ENCODE measurements at places on chromosomes 4 and X.

DNA sequence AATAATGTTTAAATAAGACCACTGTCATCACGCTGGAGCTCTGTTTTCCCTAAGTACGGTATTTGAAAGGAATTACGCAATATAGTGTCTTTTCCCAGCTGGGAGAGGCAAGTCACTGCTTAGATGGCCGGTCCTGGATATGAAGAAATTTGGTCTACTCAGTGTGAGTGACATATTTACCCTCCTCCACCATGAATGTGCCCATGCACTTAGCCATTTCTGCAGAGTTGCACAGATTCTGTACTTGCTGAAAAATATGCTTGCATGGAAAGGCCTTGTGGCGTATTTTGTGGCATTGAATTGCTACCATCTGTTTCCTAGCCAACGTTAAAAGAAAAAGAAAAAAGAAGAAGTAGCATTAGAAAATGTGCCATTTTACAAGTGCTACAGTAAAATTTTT is 73.1 kb downstream of the ADGRL3 start:
- DNase-seq, result no peak

DNA sequence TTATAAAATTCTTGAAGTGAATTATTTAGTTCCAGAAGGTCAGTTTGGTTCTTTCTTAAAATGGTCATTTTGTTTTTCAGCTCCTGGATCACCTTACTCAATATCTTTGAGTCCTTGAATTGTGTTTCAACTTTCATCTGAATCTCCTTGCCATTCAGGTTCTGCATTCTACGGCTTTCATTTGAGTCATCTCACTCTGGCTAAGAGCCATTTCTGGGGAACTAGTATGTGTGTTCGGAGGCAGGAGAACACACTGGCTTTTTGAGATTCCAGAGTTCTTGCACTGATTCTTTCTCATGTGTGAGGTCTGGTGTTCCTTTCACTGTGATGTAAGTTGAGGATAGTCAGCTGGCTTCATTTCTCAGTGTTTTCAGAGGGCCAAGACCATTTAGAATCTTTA is 708.4 kb upstream of the FRG1 start:
- DNase-seq, result no peak

DNA sequence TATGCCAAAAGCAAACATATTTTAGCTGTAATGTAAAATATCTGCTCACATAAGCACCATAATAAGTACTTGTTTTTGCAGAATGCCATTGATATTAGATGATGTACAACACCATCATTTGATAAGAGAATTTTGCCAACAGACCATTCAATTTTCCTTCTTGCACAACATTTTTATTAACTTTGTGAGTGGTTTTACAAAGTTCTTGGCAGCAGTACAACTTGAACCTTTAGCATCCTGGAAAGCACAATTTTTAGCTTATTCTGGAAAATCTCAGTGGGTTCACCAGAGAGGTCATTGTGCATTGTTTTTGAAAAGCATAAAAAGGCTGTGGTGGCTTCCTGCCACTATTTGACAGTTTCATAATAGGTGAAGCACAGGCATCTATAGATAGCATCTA is 26.4 kb upstream of the REPS2 start:
- DNase-seq, result no peak

DNA sequence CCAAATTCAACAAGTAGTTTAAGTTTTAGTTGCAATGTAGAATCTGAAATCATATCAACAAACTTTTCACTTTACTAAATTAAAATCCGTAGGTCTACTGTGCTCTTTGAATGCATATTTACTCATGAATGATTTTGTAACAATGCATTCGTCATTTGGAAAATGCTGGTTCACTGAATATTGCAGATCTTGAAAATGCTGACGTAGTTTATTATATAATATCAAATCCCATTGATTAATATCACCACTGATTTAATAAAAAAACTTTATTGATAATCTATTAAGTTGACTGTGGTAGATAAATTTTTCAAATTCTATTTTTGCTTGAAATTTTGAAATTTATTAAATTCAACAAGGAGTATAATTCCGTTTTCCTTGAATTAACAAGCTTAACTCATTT is 540.0 kb downstream of the GRID2 start:
- no peak for DNase-seq

DNA sequence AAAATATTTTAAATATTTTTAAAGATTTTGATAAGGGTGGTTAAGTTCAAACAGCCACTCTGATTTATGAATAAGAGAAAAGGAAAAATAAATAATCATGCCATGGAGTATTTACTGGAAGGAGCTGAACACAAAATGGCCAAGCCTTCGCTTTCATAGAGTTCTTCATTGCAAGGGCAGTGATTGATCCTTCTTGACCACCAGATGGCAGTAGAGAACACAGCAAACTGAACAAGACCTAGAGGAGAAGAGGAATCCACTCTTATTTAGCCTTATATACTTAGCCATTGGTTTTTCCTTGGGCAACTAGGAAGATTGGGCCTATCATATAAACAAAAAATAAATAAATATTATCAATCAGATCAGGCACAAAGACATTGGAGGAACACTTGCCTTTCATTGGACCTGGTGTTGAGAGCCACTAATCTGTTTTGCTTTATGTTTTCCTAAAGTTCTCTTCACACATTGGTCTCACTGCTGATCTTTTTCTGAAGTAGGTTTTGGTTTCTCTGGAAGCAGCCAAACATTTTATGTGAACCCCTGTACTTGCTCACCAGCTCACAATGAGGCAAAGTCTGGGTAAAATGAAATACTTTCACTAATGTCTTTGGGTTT is 58.1 kb upstream of the PARM1 start:
- DNase-seq, result peak; percentile 59

GRCh38 chr4:145066063-145066501 is 31.9 kb downstream of the ANAPC10 start:
- DNase-seq, result no peak

GRCh38 chr4:2059726-2060602 is 837 bp downstream of the NAT8L start:
- no peak for DNase-seq

GRCh38 chr4:161336016-161336530 is 827.7 kb downstream of the FSTL5 start:
- DNase-seq, result no peak

DNA sequence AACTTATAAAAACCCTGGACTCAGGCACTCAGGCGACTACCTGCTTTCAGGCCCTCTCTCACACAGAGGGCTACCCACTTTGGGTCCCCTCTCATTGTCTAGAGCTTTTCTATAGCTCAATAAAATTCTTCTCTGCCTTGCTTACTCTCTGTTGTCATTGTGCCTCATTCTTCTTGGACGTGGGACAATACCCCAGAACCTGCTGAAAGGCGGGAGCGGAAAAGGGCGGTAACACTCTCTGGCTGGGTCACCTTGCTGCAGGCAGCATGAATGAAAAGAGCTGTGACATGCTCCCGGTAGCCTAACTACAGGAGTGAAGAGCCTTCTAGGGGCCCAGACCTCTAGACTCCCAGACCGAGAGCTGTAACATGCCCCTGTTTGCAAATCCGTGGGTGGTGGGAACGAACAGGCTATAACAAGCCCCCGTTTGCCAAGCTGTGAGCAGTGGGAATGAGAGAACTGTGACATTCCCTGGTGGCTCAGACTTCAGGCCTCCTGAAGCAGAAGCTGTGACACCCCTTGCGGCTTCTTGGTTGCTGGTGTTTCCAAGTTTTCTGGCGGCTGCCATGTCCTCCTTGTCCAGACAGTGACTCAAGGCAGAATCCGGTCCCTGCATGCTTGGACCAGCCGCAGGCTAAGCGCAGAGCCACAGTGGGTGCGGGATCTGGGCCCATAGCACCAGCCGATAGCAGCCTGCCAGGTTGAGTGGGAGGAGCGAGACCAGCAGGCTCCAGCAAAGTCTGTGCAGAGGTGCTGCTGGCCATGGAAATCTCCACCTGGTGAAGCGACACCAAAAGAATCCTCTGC is 684.6 kb downstream of the ARAP2 start:
- no peak for DNase-seq

GRCh38 chr4:16045687-16046086 is 38.1 kb downstream of the PROM1 start:
- no peak for DNase-seq

GRCh38 chr4:77172336-77172735 is 15.3 kb downstream of the CCNG2 start:
- no peak for DNase-seq

GRCh38 chr4:26124753-26125321 is 196.0 kb upstream of the RBPJ start:
- no peak for DNase-seq

DNA sequence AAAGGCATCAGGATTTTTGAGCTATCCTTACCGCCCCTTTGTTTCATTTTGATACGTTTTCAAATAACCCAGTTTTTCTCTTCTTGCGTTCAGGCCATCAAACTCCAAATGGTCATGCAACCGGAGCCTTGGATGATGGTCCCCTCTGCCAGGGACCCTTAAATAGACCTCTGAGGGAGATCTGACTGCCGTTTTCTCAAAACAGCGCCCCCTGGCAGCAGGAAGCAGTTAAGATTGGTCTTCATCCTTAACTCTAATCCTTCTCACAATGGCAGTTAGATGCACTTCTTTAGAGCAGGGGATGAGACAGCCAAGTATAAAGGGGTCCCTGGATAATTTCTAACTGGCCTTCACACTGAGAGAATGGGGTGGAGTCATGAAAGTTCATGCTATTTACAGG is 525.0 kb upstream of the SPANXN1 start:
- no peak for DNase-seq

- no peak for DNase-seq
Observed at GRCh38 chr4:186755550-186756519, 32.2 kb upstream of the FAT1 start.

DNA sequence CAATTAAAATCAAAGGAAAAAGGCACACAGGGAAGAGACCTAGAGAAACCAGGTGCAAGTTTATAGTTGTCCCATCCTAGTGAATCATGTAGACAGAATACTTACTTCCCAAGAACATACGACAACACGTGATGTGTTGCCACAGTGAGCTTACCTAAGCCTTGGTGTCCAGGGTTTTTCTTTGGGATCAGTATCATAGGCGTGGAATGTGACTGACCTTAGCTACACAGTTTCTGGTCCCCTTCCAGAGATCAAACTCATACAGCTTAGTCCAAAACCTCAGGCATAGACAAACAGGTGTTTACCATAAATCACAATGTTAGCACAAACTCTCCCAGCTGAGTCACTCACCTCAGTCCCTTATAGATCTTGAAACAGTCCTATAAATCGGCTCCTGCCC is 17.7 kb downstream of the SLC25A31 start:
- no peak for DNase-seq

DNA sequence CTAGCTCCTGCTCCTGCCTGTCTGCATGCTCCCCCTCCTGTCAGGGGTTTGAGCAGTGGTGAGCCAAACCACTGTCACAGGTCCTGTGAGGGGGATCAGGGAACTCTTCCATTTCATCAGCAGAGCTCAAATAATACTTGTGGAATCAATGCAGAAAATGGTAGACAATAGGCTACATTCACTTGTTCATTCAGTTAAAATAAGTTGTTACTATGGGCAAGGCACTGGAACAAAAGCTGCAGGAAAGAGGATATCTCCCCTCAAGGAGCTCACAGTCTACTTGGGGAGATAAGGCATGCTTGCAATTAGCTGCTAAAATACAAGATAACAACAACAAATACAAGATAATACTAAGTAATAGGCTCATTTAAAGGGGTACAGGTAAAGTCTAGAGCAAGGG is 117.1 kb downstream of the GPC3 start:
- DNase-seq, result no peak

- DNase-seq, result no peak
Observed at GRCh38 chrX:155179346-155179997, 36.8 kb upstream of the VBP1 start.

DNA sequence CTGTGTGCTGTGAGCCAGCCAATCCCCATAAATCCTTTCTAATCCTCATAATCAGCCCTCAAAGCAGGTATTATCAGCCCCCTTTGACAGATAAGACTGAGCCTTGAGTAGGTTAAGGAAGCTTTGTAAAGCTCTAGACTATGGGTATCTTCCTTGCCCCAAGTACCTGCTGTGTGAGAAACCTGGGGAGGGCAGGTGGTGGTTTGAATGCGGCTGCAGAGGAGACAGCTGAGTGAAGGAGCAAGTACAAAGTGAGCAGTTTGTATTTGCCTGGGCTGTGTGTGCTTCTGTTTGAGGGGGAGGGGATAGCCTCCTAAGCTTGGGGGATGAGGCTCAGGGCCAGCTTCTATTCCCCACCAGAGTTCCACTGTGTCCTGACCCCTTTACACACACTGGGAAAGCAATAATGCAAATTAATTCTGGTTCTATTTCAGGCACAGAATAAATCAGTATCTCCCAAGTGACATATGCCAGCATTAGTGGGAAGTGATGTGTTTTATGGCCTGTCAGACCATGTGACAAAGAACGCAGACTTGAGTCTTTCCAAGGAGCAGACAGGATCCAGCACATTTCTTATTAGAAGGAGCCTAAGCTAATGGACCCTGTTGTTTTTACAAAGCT is 63.5 kb downstream of the EVC start:
- DNase-seq, result no peak

DNA sequence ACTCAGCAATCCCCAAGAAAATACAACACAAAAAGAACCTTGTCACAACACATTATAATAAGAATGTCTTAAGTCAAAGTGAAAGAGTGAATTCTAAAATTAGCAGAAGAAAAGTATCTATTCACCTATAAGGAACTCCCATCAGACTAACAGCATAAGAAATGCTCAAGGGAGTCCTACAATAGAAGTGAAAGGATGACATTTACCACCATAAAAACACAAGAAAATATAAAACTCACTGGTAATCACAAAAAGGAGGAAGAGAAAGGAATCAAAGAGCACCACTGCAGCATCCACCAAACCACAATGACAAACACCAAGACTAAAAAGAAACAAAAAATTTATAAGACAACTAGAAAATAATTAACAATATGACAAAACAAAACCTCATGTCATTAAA is 257.0 kb upstream of the AGTR2 start:
- no peak for DNase-seq

- no peak for DNase-seq
Observed at GRCh38 chr4:1746265-1746691, 25.0 kb downstream of the TACC3 start.

DNA sequence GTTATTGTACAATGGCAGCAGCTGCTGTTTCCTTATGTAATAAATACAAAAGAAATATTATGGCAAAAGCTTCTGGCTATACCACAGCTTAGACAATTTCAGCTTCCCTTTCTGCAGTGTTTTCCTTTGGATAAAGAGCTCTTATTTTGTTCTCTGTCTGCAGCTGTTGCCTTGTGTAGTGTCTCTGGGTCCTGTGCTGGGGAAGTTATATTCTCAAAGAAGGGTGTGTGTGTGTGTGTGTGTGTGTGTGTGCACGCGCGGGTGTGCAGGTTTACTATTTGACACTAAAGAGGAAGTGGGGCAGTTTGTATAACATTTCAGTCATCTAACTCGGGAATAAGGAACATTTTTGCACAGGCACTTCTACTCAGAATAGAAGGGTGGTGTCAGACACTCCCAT is 83.6 kb downstream of the REPS2 start:
- DNase-seq, result no peak

GRCh38 chrX:12405306-12405705 is 267.0 kb downstream of the FRMPD4 start:
- DNase-seq, result no peak

GRCh38 chrX:47380268-47380667 is 9.9 kb downstream of the ZNF157 start:
- DNase-seq, result no peak

GRCh38 chrX:154967603-154968002 is 54.9 kb downstream of the F8 start:
- DNase-seq, result no peak

GRCh38 chr4:43855283-43855682 is 593.3 kb downstream of the KCTD8 start:
- no peak for DNase-seq
